ENCODE measurements at places on chromosomes 2 and 18. TPM values are rescaled to one million over a fixed set of nuclear protein-coding genes. Genes with fewer than 3 reads are reported as not detected.

DNA sequence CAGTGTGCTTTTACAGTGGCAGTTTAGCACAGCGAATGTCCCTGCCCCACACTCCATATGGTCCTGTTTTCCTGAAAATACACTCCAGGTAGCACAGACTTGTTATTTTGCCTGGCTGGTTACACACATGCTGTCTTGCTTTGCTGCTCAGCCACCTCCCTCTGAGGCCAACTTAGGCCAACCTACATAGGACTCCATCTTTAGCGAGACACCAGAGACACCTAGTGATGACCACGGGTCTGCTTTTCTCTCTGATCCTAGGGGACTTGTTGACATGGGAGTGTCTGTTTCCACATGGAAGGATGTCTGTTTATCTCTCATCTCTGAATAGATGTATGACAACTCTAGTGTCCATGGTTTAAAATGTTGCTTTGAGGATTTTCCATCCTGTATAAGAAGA, 43.3 kb downstream of the PLEKHB2 start:
- no peak for DNase-seq

The GALM gene
- total RNA-seq, result 4.8 TPM

GRCh38 chr2:119680457-119681202, 1.6 kb downstream of the TMEM177 start:
- no peak for DNase-seq

GRCh38 chr2:207828361-207829057, 58.8 kb upstream of the FZD5 start:
- DNase-seq, result no peak

- DNase-seq, result no peak
Observed at GRCh38 chr2:235709124-235709813, 215.4 kb downstream of the AGAP1 start.

DNA sequence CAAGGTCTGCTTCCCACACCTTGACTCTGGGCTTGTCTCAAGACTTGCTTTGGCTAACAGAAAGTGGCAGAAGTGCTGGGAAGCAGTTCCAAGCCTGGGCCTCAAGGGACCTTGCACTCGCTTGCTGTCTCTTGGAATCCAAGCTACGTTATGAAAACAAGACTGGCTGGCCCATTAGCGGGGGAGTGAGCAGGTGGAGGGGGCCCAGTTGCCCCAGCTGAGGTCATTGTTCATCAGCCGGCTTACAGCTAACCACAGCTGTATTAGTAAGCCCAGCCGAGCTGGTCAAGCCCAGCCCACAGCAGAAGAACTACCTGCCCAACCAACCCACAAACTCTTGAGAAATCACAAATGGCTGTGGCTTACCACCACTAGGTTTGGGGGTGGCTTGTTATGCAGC, 63.1 kb downstream of the MARCO start:
- no peak for DNase-seq

DNA sequence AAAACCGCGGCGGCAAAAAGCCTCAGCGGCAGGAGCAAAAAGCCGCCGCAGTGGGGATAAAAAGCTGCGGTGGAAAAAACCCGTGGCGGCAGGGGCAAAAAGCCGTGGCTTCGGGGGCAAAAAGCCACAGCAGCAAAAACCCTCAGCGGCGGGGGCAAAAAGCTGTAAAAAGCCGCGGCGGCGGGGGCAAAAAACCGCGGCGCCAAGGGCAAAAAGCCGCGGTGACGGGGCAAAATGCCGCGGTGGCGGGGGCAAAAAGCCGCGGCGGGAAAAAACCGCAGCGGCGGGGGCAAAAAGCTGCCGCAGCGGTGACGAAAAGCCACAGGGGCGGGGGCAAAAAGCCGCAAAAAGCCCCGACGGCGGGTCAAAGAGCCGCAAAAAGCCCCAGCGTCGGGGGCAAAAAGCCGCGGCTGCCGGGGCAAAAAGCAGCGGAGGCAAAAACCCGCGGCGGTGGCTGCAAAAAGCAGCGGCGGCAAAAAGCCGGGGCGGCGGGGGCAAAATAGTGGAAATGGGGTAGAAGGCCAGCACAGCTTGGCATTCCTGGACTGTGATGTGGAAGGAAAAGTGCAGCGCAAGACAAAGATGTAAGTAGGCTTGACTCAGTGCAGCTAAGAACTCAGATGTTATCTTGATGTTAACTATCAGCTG, 151.8 kb downstream of the ANKRD30BL start:
- no peak for DNase-seq

The MAL gene
- 3.1 TPM for total RNA-seq

The LOXHD1 gene
- not detected for total RNA-seq

DNA sequence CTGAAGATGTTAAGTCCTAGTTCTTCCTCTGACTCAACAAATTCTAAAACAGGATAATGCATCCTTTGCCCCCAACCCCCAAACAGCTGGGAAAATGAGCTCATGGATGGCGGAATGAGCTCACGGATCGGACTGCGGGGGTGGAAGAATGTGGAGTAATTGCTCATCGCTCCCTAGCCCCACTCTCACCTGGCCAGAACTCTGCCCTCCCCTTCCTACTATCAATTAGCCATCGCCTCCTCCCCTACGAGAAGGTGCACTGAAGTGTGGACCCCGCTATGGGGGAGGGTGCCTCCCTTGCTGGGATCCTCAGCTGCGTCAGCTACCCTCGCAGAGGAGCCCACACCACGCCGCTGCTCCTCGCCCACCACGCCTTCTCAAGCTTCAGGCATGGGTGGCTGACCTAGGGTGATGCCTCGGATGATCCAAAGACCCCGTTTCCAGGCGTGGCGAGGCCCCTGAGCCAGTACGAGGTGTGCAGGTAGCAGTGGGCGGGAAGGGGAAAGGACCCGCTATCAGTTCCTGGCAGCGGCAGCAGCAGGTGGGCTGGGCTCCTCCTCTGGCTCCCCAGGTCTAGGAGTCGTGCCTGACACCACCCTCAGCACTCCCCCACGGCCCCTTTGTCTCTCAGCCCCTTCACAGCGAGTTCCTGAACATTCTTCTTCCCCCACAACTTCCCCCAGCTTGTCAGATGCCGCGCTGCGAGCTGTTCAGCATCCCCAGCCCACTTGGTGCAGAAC, 82.1 kb upstream of the POMC start:
- DNase-seq, result no peak

GRCh38 chr2:138395565-138396306, 105.8 kb upstream of the SPOPL start:
- DNase-seq, result no peak

The GKN1 gene
- not detected for total RNA-seq

The GULP1 gene
- 15.9 TPM for total RNA-seq

The ADAM17 gene
- 42.2 TPM for total RNA-seq

GRCh38 chr2:29526587-29527586, 394.5 kb downstream of the ALK start:
- no peak for DNase-seq

The TCF23 gene
- not detected for total RNA-seq

The OSBPL6 gene
- total RNA-seq, result 0.53 TPM

- no peak for DNase-seq
Observed at GRCh38 chr2:204321027-204321800, 224.1 kb upstream of the PARD3B start.

The GPR155 gene
- 3.8 TPM for total RNA-seq

The MATN3 gene
- 3.6 TPM for total RNA-seq

- no peak for DNase-seq
Observed at GRCh38 chr18:37494406-37494805, 71.2 kb downstream of the CELF4 start.

GRCh38 chr2:7154656-7155055, 237.4 kb downstream of the RNF144A start:
- DNase-seq, result no peak

GRCh38 chr2:160551259-160551658, 57.7 kb upstream of the RBMS1 start:
- no peak for DNase-seq

GRCh38 chr2:58701688-58702301, 460.7 kb upstream of the FANCL start:
- DNase-seq, result no peak

DNA sequence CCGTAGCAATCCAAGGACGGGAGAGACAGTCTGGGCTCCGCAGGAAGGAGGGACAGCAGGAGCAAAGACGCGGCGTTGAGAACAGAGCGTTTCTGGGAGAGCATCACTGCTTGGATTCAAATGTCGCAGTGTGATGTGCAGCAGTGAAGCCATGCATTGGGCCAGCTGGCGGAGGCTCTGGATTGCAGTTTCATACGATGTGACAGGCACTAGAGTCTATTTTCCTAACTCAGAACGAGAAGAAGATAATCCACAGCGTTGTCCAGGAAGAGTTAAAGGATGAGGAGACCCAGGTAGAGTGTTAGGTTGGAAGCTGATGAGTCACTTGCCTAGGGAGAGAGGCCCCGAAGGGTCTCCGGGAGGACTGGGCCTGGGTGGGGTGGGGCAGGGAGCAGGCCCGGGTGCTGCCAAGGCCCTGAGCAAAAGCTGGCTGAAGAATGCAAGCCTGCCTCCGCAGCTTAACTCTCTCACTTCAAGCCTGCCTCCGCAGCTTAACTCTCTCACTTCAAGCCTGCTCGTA, 17.7 kb upstream of the SEMA4C start:
- DNase-seq, result no peak

GRCh38 chr18:8776013-8776943, 70.9 kb downstream of the MTCL1 start:
- no peak for DNase-seq

The CFAP221 gene
- 1.1 TPM for total RNA-seq

- no peak for DNase-seq
Observed at GRCh38 chr2:235270956-235271355, 222.9 kb upstream of the AGAP1 start.

DNA sequence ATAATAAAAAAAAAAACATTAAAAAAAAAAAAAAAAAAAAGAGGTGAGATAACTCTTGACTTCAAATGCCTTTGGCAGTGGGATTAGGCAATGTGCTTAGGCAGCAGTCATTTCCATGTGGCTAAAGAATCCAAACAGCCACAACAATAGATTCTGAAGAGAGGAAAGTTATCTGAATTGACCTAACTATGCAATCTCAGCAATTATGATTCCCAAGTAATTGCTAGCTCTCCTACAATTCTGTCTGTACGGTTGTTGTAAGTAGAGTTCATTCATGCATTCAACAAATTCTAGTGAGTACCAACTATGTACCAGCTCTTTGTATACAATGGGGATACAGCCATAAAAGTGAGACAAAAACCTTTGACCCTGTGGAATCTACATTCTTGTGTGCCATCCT, 3.6 kb downstream of the SRD5A2 start:
- no peak for DNase-seq

DNA sequence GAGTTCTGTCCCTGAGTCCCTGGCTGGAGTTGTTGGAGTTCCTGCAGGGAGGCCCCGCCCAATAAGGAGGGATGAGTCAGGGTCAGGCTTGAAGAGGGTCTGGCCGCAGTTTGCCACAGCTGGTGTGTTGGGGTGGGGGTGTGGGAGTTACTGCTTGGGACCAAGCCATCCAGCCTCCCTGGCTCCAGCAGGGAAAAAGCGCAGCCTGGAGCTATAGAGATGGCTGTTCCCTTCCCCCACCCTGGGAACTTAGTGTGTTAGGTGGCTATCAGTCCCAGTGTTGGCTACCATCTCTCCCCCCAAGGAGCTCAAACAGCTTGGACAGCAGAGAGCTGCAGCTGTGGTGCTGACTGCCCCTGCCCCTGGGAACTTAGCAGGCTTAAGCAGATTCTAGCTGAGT, 13.2 kb upstream of the TANK start:
- DNase-seq, result no peak

GRCh38 chr2:105235388-105236059, 6.0 kb upstream of the GPR45 start:
- peak; percentile 63 for DNase-seq
